ENCODE measurements at places on chromosomes 1 and 21.

GRCh38 chr1:194273660-194274059 is 1087.2 kb upstream of the B3GALT2 start:
- no peak for DNase-seq

DNA sequence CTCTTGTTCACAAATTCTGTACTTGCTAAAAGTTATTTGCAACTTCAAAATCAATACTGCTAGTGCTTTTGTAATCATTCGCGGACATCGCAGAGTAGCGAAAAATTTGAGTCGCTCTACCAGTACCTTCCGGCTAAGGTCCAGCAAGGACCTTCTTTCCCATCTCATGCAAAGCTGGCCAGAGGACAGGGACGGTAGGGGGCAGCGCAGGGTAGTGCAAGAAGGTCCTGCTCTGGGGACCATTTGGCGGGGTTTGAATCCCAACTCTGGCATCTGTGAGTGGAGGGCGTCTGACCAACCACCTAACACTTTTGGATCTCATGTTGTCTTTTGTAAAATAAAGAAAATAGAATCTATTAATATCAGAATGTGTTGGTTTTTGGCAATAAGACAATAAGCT is 258.3 kb downstream of the SPATA17 start:
- no peak for DNase-seq

DNA sequence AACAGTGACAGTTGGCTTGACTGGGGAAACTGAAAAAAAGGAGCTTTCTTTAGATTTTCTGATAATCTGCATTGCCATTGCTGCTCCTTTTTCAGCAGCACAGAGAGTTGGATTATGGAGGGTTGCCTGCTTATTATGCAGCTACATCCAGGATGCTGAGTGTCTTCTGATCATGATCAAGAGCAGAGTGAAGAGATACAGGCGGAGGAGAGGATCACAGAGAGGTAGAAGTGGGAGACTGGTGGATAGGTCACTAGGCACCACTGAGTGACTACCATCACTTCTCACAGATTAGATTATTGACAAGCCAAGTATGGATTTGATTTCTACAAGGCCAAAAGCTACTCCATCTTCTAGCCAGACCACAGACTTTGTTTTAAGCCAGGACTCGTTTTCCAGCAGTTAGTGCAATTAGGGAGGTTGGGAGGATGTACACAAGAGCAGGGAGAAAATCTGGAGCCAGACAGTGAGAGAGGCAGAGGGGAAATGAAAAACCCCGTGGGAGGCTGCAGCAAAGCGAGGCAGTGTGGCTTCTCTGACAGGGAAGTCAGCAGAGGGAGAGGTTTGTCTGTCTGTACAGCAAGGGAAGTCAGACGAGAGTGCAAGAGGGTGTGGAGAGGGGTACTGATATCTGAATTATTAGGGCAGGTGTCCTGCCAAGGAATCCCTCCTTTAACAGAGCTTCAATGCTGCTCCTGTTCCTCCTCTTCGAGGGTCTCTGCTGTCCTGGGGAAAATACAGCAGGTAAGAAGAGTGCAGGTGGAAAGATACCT is at the start of gene CD1E:
Gene CD1E (plus strand): TSS at position 592 of the 773 bp plus-strand sequence. CDS start 95 bp downstream, at position 687.
- no peak for DNase-seq

DNA sequence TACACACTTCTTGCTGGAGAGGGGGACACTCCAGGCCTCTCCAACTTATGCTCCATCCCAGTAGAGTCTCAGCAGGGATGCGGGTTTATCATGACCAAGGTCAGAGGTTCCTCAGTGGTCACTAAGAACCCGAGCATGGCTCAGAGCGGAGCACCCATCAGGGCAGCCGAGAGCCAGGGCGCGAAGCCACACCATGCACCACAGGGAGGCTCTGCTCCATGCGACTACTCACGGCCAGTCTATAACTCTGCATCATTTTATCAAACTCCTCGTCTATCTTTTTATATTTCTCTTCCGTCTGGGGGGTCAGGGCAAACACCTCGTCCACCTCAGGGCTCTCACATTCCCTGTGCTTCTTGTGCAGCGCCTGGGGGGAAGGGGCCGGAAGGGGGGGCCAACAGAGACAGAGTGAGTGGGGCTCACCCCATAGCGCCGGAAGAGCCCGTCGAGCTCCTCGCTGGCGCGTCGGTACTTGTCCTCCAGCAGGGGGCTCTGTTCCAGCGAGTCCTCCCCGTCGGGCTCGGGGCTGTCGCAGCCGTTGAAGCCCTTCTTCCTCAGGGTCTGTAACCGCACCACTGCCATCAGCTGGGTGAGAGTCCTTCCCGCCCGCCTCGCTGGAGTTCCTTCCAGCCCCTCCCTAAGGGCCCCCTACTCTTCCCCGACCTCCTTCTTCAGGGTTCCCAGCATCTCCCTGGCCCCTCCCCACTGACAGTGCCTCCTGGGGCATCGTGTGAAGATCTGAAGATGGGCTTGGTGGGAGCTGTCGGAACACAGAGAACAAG is 20.0 kb downstream of the MEF2D start:
- peak; percentile 84 for DNase-seq

DNA sequence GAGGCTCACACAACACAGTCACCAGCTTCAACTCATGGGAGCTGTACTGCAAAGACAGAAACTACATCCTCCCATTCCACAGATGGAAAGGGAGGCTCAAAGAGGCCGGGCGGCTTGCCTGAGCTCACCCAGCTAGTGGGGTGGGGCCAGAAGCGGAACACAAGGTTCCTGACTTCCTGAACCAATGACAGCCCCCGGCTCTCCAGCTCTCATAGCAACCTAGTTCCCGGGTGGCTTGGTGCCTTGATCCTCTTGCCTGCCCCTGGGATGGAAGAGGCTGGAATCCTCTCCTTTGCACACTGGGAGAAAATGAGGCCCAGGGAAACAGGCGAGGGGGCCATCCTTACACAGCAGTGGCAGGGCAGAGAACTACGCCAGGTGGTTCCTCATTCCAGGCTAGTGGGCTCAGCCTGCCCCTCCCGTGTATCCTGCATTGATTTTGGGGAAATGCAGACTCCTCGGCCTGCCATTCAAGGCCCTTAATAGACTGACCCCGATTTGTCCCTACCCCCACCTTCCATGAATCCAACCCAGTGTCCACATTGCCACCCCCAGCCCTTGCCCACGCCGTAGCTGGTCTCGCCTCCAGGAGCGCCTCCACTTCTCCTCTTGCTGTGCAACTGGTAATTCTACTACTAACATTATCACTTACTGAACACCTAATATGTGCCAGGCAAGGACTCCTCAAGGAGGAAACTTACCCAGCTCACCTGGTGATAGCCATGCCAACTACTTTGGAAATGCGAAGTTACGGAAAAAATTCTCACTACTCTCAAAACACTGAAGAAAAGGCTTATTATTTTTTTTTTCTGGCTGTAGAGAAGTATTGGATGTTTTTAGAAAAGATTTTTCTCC is 5.0 kb downstream of the RAP1GAP start:
- no peak for DNase-seq

GRCh38 chr1:34754964-34755637 is at the start of gene GJB5:
TSS of gene GJB5 (plus strand) at chr1:34755047. CDS start at chr1:34757331, 2,284 bp downstream.
- DNase-seq: no peak

DNA sequence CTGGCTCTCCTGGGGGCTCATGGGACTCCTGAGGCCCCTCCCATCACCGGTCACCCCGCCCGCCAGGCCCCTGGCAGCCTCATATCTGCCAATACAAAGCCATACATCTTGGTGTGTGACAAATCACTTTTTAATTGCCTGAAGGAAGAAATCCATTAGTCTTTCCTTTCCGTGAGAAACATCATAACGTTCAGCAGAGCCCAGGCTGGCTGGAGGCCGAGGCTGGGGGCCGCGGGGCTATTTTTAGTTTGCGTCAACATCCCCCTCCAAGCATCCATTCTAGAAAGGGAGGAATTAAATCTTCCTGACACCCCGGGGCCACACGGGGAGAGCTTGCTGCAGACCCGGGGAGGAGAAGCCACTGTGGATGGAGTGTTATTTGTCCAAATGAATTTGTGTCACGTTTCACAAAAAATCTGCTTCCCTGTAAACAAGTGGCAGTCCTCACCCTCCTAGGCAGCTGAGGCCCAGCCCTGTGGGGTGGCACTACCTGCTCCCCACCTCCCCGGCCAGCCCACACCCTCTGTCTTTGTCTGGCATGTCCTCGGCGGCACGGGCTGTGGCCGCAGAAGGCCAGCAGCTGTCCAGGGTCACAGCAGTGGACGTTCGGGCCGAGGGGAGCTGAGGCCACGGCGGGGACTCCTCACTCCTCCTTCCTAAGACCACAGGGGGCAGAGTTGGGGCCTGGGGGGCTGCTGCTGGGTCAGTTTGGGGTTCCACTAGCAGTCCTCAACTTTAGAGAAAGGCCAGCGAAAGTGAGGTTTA is 236.9 kb upstream of the VAMP3 start:
- DNase-seq: no peak

- peak; percentile 51 for DNase-seq
Measured at GRCh38 chr1:154431586-154432373, 26.6 kb downstream of the IL6R start.

GRCh38 chr1:7922301-7922700 is 18.3 kb downstream of the TNFRSF9 start:
- DNase-seq: no peak

GRCh38 chr1:226882187-226882586 is 11.8 kb downstream of the PSEN2 start:
- peak; percentile 28 for DNase-seq

DNA sequence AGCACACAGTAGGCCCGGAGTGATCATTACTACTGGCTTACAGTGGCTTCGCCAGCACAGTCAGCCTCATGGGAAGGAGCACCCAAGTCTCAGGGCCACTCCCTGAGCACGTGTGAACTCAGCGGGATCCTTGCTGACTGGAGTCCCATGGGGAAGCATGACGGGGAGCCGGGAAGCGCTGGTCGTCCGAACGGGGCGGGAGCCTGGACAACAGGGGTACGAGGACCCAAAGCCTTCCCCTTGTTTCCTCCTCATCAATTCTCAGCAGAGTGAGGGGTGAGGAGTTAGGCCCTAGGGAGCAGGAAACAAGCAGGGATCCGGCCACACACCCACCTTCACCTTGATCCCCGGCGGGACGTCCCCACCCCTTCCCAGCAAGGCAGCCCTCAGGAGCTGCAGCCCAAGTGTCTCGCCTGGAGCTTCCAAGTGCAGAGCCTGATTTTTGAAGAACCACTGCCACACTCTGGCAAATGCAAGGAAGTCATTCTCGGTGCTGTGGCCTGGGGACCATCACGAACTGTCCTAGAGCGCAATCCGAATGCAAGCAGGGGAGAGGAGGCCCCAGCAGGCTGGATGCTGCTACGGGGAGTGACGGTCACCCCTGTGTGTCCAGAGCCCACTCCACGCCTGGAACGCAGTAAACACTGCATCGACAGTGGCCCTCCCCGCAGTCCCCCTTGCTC is 35.5 kb downstream of the TOMM20 start:
- no peak for DNase-seq

- no peak for DNase-seq
Measured at GRCh38 chr1:225919906-225920305, 4.1 kb downstream of the PYCR2 start.

Measured in activated CD4-positive, alpha-beta T cell treated with anti-CD3 and anti-CD28 coated beads for 4 hours (primary cell).